Renal cortex interstitium (tissue), 15 donors: ENCODE measurements at places on chromosomes 13 and 19. TPM values are rescaled to one million over a fixed set of nuclear protein-coding genes. Genes with fewer than 3 reads are reported as not detected.

DIAPH3 gene
- polyA plus RNA-seq = 10.7 TPM

- DNase-seq = no peak
These were observed 95.2 kb upstream of the CLDN10 start for GRCh38 chr13:95457294-95457693.

GRCh38 chr13:29573190-29573589 is 22.3 kb downstream of the SLC7A1 start:
- no peak for DNase-seq

GRCh38 chr19:10137751-10138682 is 18.3 kb upstream of the EIF3G start:
- no peak for DNase-seq

DNA sequence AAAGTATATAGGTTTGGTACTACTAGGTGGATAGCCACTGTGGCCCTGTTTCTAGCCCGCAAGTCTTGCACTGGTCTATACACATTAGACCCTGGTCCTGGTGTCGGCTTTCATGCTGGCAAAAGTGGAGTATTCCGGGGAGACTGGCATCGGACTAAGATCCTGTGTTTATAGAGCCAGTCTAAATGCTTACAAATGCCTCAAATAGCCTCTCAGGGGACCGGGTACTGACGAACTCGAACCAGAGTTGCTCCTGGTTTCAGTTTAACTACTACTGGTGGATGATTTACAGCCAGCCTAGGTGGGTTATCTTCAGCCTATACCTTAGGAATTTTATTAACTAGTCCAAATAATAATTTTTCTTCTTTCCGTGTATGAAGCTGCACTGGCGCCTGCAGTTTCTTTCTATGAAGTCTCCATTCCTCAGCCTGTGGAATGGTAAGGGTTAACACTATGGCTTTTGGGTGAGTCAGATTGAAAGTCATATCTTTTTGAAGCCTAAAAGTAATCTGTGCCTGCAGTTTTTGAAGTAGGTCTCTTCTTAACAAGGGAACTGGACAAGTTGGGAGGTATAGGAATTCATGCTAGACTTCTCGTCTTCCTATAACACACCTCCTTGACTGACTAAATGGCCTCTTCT is 51.3 kb downstream of the OR10H4 start:
- no peak for DNase-seq

PSPN gene
- 2.9 TPM for polyA plus RNA-seq

DNA sequence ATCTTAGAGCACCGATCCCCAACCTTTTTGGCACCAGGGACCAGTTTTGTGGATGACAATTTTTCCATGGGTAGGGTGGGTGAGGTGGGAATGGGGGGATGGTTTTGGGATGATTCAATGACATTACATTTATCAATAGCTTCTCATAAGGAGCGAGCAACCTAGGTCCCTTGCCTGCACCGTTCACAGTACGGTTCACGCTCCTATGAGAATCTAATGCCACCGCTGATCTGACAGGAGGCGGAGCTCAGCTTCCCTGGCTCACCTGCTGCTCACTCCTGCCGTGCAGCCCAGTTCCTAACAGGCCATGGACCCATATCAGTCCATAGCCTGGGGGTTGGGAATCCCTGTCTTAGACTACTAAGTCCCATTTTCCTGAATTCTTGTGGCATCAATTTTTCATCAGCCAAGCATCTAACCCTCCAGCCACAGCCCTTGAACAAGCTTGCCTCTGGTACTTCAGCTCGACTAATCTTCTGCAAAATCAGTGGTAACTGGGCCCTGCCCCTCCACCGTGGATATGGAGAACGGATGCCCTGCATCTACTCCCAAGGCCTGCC is 37.0 kb upstream of the MAP3K10 start:
- DNase-seq = no peak

GRCh38 chr13:80778297-80778696 is 437.4 kb upstream of the SPRY2 start:
- no peak for DNase-seq

- no peak for DNase-seq
These were observed 11.4 kb downstream of the PTGIR start for GRCh38 chr19:46613525-46613924.

DNA sequence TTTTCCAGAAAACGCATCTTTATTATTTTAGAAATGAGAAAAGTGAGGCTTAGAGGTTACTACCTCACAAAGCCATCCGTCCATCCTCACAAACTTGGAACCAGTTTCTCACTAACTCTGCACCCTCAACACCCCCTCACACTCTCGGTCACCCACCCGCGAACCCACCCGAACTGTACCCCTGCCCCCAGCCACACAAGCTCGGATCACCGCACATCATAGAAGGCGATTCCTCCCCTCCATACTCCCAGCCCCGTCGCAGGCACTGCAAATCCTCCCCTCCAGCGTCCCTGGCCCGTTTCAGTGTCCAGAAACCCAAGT is 238 bp downstream of the ZNF260 start:
- no peak for DNase-seq
